Activated CD8-positive, alpha-beta memory T cell treated with anti-CD3 and anti-CD28 coated beads for 1 hour (primary cell): ENCODE measurements at places on chromosomes 6 and 20.

- no peak for DNase-seq
Observed at GRCh38 chr6:157269261-157269794, 54.0 kb downstream of the TMEM242 start.

- no peak for DNase-seq
Observed at GRCh38 chr6:167987396-167988153, 9.9 kb upstream of the KIF25 start.

DNA sequence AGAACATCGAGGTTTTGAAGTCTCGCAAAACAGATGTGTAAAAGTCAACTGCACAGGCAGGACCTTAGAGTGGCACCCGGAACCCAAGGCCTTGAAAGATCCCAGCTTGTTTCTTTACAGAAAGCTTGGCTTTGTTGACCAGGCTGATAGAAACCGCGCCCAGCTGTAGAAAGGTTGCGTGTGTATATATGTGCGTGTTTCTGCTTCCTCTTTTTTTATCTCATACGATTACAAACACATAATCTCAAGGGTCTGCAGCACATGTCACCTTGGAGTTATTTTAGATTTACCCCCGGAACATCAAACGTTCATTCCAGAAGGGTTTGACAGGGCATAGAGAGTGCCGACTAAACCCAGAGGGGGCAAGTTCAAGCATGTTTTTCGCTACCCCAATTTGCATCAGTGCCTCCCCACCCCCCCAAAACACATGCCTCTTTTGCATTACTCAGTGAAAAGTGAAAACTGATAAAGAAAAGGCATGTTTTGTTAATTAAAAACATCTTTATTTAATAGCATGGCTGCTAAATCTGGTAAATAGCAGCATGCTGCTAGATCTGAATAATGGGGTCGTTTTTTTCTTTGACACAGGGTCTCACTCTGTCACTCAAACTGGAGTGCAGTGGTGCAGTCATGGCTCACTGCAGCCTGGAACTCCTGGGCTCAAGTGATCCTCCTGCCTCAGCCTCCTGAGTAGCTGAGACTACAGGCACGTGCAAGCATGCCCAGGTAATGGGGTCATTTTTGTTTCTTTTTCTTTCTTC, 33.2 kb upstream of the NCOA3 start:
- no peak for DNase-seq

- no peak for DNase-seq
Observed at GRCh38 chr6:33850296-33850695, 46.5 kb upstream of the MLN start.

GRCh38 chr6:39402239-39402751, 79.8 kb upstream of the KCNK16 start:
- no peak for DNase-seq

DNA sequence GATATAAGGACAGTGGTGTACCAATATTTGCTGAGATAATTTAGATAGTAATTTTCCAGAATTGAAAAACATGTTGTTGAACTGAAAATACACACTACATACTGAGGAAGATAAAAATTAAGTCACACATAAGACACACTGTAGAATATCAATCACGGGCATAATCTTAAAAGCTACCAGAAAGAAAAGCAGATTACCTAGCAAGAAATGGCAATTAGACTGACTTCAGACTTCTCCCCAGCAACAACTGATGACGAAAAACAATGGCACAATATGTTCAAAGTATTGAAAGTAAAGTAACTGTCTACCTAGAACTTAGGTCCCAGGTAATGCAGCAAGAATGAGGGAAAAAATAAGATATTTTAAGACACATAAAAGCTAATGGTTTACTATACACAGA, 46.5 kb downstream of the NOL7 start:
- no peak for DNase-seq
